ENCODE measurements at places on chromosomes 2 and 18.

DNA sequence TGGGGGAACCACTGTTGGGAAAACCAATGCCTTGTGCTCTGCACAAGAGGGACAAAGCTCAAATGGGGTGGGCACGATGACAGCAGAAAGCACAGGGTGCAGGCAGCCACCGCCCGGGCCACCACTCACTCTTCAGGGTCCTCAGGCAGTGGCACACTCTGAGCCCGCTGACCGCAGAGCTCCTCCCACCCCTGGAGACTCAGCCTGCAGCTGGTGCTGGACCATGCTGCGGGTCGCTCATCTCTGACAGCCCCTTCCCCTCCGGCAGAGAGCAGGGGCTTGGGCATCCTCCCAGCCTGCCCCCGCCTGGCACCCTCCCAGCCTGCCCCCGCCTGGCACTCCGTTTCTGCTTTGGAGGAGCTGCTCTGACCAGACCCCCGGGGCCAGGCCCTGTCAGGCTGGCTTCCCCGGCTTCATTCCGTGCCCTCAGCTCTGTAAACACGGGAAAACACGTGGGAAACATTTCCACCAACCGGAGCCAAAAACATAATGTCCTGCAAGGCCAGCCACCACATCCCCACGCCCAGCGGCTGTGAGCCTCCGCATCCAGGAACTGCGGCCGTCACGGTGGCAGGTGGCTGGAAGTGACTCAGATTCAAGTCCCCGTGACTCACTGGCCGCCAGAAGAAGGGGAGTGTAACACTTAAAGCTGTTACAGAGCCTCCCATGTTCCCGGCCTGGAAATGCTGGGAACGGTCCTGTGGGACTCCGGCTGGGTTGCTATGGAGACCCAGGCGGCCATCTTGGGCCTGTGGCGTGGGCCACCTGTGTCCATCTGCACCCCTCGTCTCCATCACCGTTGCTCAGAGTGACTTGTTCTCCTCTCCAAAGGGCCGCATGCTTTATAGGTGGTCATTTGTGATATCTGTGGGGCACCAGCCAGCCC is 6.8 kb upstream of the SNED1 start:
- peak; percentile 68 for DNase-seq

- no peak for DNase-seq
Measured at GRCh38 chr2:147989809-147990403, 30.6 kb downstream of the ORC4 start.

GRCh38 chr2:14996351-14997014 is 364.0 kb downstream of the LRATD1 start:
- DNase-seq = no peak

DNA sequence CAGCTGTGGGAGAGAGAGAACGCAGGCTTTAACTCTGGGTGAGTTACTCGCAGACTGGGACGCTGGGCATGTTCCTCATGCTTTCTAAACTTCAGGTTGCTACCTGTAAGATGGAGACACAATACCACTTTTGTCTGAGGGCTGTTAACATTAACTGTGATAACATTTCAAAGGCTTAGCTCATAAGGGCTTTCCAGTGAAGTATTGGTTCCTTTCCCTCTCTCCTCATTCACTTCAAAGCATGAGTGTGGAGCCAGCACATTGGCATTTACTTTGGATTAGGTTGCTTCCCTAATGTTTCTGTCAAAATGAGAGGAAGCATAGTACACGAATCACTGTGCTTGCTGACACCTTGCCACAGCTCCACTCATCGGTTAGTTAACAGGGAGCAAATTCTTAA is 30.2 kb downstream of the INSIG2 start:
- DNase-seq = no peak

GRCh38 chr18:79587779-79588635 is 91.6 kb upstream of the CTDP1 start:
- DNase-seq = peak; percentile 30

GRCh38 chr2:230677201-230677946 is 35.3 kb upstream of the CAB39 start:
- DNase-seq = no peak

- DNase-seq = no peak
Measured at GRCh38 chr2:26558271-26559043, 80.5 kb upstream of the OTOF start.

DNA sequence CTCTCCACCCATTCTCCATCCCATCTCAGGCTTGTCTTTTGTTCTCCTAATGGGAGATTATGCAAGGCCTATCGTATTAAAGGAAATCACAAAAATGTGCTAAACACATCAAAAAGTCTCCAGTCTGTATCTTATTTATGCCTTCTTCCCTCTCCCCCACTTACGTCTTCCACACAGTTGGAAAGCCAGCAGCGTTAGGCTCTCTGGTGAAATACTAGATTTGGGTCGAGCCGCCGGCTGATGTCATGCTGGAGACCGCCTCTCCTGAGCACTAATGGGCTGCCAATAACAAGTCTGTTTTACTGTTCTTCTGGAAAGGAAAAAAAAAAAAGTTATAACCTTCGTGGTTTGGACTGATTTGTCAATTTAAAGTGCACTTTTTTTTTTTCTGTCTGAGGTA is 182.7 kb upstream of the SIX2 start:
- no peak for DNase-seq

DNA sequence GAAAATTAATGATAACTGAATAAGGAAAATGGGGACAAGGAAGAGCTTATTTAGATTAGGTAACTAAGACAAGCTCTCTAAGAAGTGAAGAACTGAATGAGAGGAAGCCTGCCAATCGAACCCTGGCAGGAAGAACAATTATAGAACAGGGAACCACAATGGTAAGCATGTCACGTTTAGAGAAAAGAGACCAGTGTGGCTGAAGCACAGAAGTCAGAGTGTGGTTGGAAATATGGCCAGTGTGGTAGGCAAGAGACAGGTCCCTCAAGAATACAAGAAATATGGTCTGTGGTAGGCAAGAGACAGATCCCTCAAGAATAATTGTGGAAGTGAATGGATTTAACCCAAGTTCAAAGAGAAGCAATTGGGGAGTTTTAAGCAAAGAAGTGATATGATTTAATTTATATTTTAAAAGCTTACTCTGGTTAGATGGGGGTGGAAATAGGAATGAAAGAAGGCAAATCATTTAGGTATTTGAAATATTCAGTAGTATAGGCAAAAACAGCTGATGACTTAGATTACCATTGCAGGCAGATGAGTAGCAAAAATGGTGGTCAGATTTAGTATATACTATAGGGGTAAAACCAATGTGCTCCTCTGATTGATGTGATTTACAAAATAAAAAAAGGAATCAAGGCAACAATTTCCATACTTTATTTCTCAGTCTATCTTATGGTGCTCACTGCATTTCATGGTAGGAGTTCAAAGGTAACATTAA is 38.8 kb upstream of the ERMN start:
- no peak for DNase-seq

DNA sequence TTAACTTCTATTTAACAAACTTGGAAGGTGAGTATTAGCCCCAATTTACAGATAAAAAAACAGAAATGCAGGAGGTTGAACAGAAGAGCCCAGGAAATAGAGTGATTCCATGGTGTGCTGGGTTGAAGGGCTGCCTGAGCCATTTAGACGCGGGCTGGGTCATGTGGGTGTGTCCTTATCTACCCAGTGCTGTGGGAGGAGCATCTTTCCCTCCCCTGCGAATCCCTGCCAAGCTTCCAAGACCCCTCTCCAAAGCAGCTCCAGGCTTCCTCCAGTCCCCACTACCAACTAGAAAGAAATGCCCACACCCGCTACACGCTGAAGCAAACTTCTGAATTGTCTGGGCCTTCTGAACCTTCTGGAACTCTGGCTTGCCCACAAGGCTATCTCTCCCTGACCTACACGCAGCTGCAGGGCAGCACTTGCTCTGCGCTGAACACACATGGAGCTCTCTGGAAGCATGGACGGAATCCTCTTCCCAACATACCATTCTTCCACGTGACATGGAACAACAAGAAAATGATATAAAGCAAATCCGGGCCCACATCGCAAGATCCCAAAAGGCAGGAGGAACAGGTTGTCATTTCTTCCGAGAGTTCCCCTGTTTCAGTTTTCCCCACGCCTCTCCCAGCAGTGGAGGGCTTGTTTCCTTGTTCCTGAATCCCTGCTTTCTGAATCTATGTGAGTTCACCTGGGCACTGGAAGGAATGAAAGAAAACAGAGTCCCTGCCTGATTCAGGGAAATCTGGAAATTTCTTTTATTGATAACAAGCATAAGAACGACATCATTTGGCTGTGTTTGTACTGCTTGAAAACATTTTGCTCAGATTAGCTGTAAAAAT is 562.7 kb upstream of the ID2 start:
- DNase-seq = no peak

DNA sequence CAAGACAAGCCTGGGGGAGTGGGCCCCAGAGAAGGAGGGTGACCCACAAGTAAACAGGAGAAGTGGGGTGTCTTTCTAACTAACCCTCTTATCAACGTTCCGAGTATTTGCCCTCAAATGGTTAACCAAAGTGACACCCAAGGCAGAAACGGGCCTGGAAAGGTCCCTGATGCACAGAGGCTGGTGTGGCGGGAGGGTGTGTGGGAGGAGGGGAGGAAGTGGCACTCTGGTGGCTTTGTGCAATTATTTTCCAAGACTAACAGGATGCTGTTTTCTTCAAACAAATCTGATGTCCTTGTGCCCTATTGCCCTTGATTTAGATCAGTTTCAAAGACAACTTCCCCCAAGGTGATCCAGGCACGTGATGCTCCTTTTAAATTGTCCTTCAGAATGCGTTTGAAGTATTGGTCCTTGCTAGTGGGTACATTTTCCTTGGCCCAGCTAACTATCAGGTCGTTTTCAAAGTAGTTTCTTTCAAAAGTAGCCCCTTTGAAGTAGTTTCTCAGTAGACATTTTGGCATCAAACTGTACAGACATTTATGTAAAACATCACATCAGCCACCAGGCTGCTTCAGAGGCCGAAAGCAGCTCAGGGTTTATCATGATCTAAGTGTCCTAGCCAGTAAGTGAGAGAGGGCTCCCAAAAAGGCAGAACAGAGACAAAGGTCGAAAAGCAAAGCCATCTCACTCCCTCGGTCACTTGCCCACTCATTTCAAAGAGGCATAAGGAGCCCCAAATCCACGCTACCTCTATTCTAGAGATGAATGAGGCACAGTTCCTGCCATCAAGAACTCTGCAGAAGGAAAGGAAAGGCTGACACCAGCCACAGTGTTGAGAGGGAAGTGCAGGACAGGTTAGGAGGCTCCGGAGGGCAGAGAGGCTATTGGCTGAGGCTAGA is 371.1 kb upstream of the ID2 start:
- no peak for DNase-seq

DNA sequence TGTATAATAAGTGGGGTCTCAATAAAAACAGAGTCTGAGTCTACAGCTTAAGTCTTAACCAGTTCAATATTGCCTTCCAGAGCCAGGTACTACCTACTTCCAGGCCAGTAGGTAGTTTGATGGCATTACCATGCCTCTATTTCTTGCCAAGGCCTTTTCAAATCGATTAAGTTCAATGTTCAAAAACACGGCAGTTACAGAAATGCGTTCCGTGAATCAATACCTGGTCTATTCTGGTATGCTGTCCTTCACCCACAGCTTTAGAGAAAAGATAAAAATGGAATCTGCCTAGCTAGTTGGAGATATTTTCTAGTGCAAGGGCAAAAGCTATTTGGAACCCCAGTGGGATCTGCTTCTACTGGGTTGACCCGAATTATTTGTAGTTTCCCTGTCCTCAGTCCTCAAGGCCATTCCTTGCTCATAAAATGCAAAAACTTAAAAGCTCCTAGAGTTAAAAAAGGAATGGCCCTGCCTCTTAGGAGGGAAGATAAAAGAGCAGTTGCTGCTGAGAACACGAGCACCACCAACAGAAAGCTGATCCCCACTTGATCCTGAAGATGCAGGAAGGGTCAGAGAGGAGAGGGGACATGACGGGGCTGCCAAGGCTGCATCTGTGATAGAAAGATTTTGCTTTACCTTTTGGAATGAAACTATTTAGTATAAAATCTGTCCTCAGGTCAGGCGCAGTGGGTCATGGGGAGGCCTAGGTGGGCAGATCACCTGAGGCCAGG is 109.6 kb upstream of the SCG2 start:
- no peak for DNase-seq

GRCh38 chr2:8609357-8609811 is 72.5 kb upstream of the ID2 start:
- DNase-seq = no peak

GRCh38 chr2:170577356-170577755 is 137.8 kb upstream of the SP5 start:
- no peak for DNase-seq

Measured in ovary (tissue), 10 donors.